ENCODE measurements at places on chromosomes 6 and 20.

GRCh38 chr6:4883298-4883697 lies 107.1 kb downstream of the CDYL start:
- peak; percentile 35 for DNase-seq

- no peak for DNase-seq
Measured at GRCh38 chr20:33851842-33852466, 40.8 kb downstream of the CHMP4B start.

GRCh38 chr6:166395778-166396177 lies 13.0 kb upstream of the MPC1 start:
- no peak for DNase-seq

GRCh38 chr6:139392794-139393193 lies 18.3 kb upstream of the CITED2 start:
- DNase-seq, result no peak

GRCh38 chr6:3471711-3472110 lies 14.9 kb upstream of the SLC22A23 start:
- no peak for DNase-seq

- peak; percentile 71 for DNase-seq
Measured at GRCh38 chr20:46458866-46459750, 52.7 kb upstream of the ELMO2 start.

- DNase-seq, result no peak
Measured at GRCh38 chr6:90194371-90194841, 102.2 kb downstream of the BACH2 start.

- no peak for DNase-seq
Measured at GRCh38 chr6:37283671-37284151, 25.8 kb upstream of the TMEM217 start.

GRCh38 chr6:16078064-16078463 lies 50.8 kb upstream of the MYLIP start:
- DNase-seq, result no peak

- no peak for DNase-seq
Measured at GRCh38 chr20:35978041-35978513, 9.7 kb downstream of the CNBD2 start.

- DNase-seq, result peak; percentile 56
Measured at GRCh38 chr20:45969712-45970634, 2.0 kb downstream of the ZNF335 start.

DNA sequence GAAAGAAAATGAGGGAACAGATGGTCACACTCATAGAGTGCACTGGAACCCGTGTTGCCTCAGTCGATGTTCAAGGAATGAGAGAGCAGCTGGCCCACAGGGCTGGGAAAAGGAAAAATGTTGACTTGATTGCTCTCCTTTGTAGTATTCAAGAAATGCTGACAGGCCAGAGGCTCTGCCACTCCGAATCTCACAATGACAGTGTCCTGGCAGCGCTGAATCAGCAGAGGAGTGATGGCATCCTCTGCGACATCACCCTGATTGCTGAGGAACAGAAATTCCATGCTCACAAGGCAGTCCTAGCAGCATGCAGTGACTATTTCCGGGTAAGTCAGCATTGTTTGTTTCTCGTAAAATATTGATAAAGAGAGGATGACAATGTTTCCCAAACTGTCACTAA lies 51.3 kb downstream of the KLHL32 start:
- no peak for DNase-seq

- DNase-seq, result no peak
Measured at GRCh38 chr6:110965629-110966229, 7.2 kb downstream of the GTF3C6 start.

DNA sequence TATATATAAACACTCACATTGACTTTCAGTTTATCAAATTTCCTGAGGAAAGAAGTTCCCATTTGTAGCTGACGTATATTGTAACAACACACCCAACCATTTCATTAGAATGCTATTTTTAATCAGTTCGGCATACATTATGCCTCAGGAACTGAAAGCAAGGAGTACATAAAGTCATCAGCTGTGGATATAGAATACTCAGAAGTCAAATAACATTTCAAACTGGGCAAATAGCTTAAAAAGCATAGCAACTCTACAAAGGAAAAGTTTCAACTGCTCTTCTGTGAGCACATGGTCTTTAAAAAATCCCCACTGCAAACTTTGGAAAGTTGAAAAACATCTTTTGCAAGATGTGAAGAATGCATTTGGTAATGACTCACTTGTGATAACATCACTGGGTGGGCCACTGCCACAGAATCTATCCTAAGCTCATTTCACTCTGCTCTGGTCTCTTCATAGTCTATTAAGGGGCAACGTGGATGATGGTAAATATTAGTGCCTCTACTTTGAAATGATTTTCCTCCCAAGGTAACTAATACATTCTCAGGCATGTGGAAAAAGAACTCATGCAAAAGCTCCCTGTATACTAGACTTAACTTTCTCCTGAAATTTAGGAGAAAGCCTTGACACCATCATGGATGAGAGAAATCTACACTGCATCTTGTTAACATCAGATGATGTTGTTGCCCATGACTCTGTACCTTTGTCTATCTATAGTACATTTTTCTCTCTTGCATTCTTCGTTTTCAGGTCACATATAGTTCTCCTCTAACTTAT lies 49.2 kb downstream of the FYN start:
- DNase-seq, result no peak

DNA sequence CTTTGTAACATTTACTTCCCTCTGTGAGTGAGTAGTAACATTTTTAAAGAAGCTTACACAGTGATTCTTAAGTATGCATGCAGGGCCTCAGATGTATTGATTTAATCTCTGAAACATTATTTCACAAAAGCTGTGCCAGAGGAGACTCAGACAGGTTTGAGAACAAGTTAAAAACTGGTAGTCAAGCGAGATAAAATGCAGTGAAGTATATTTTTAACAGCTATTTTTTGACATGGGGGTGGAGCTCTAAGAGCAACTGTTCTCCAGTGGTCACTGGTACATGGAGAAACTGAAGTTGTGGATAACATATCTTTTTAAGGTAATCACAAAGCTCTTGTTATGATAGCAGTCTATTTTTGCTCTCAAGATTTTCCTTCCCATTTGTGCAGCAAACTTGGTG lies 20.4 kb downstream of the DSTN start:
- DNase-seq, result no peak

GRCh38 chr20:3262566-3262965 lies 23.6 kb upstream of the SLC4A11 start:
- DNase-seq, result no peak

DNA sequence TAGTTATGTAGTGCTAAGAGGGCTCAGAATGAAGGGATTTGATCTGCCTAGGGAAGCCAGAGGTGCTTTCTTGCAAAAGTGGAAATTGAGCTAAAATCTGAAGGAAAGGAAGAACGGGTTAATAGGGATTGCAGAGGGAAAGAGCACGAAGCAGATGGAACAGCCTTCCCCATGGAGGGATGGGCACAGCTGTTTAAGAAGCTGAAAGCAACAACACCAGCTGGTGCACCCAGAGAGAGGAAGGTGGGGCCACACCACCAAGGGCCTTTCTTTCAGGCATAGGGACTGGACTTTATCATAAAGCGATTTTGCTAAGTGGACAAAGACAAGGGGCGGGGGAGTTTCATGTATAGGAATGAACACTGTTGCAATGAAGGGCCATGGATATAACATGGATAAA lies 65.8 kb upstream of the SNRPB2 start:
- DNase-seq, result no peak

DNA sequence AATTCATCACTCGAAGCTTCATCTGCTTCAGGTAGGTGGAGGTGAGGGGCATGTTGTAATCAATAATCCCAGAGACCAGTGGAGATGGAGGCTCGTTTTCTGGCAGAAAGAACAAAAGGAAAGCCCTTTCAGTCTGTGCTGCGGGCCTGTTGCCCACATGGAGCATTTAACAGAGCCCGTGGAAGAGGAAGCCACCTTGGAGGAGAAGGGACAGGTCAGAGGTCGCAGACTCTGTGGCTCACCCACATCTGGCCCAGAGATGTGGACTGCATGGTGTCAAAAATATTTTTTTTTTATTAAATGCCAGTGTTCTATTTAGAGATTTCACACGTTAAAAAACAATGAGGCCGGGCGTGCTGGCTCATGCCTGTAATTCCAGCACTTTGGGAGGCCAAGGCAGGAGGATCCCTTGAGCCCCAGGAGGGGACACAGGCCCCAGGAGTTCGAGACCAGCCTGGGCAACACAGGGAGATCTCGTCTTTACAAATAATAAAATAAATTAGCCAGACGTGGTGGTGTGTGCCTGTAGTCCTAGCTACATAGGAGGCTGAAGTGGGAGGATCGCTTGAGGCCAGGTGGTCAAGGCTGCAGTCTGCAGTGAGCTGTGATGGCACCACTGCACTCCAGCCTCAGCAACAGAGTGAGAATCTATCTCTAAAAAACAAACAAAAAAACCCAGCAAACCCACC lies 73.6 kb downstream of the NOL4L start:
- no peak for DNase-seq

GRCh38 chr20:1509237-1509636 lies 18.0 kb upstream of the SIRPB2 start:
- DNase-seq, result no peak

DNA sequence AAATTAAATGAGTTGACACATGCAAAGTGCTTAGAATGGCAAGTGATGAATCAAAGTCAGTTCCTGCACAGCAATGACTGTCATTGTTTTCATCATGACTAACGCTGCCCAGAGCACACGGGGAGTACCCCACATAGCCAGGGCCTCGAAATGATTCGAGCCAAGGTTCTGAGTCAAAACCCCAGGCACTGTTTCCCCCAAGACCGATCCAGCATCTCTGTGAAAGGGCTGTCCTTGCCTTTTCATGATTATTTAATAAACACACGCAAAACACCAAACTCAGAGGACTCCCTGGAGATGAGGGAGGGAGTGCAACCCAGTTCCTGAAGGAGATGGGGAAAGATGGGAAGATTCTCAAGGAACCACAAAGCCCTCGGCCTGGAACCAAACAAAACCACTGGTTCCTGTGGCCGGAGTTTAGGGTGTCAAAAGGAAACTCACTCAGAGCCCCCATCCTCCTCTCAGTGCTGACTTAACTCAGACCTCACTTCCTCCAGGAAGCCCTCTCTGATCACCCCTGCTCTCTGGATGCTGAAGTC lies 3.8 kb downstream of the PREX1 start:
- DNase-seq, result no peak

GRCh38 chr6:154824076-154824475 lies 90.9 kb downstream of the SCAF8 start:
- DNase-seq, result no peak

- no peak for DNase-seq
Measured at GRCh38 chr20:22775671-22776139, 191.3 kb upstream of the FOXA2 start.

- no peak for DNase-seq
Measured at GRCh38 chr6:159871906-159872305, 18.9 kb upstream of the MAS1 start.

DNA sequence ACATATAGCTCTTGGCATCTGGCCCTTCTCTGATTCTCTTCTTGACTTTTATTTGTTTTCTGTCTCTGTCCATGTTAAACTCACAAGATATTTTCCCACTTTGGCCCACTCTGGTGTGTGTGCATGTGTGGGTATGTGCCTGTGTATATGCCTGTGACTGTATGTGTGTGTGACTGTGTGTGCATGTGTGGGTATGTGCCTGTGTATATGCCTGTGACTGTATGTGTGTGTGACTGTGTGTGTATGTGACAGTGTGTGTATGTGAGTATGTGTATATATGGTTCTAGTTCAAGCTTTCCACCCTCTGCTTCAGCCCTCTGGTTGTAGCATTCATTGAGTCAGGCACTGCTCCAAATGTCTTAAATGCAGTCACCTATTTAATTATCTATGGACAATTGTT lies 88.6 kb upstream of the GGTLC1 start:
- no peak for DNase-seq

- DNase-seq, result no peak
Measured at GRCh38 chr6:166712286-166713228, 85.5 kb upstream of the RPS6KA2 start.

DNA sequence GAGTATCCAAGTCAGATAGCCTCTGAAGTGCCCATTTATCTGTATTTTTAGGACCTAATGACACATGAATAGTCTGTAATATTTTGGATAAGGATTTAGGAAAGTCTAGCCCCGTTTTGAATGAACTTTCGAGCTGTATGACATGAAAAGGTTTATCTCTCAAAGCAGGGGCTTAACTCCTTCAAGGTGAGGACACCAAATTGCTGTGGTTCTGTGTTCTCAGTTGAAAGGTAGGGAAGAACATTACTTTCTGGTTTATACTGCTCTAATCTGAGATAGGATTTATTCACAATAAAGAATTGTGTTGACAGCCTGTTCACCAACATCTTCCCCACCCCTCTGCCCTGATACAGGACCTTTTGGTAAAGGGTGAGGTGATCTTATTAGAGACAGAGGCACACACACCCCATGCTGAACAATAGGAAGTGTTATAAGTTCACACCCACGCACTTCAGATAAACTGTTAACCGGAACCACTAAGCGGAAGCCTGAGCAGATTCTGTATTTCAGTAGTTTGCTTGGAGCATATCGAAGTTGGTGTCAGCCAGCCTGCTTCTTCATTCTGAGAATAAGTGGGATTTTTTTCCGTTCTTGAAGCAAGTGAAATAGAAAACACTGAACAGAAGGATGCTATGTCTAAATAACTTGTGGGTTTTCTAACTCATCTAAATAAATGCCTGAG lies 223.3 kb downstream of the TMEM242 start:
- DNase-seq, result no peak

DNA sequence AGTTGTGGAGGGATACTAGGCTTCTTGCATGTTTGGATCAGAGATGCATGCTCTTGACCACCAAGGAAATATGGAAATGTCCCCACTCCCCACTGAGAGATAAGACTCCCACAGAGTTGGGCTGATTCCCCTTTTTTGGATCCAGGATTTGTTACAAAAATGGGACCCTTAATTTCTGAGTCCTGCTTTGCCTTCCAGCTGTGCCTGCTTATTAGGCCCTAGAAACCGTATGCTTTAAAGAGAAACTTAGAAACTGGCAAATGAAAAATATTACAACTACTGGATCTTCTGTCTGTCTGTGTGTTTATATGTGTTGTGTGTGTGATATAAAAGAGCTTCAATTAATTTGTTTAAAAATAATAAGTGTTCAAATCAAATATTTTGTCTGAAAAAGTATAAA lies 817.6 kb upstream of the CITED2 start:
- DNase-seq, result no peak

DNA sequence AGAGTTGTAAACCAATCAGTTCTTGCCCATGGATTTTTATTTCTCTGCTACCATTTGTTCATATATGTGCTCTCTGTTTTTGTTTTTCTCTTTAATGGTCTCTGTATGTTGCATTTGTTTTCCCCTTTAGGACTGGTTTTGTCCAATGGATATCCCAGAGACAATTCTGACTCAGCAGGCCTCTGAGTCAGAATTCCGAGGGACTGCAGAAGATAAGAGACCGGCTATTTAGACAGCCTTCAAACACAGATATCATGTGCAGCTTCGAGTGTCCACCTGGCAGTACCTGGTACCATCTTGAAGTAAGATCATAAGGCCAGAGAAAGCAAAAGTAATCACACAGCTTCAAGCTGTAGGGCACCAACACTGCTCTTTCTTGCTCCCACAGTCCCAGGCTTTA lies 125.5 kb downstream of the ELOVL4 start:
- no peak for DNase-seq

- DNase-seq, result no peak
Measured at GRCh38 chr20:32651537-32651936, 22.2 kb downstream of the C20orf203 start.

Data from colonic mucosa (tissue), 4 donors.